ENCODE measurements at places on chromosomes 6 and 20. TPM values are rescaled to one million over a fixed set of nuclear protein-coding genes. Genes with fewer than 3 reads are reported as not detected.

- DNase-seq, result no peak
Measured at GRCh38 chr6:159715166-159715565, 12.1 kb upstream of the WTAP start.

- peak; percentile 4 for DNase-seq
Measured at GRCh38 chr20:62741701-62742491, 33.3 kb downstream of the NTSR1 start.

- no peak for DNase-seq
Measured at GRCh38 chr6:152993431-152993830, 9.1 kb downstream of the MTRF1L start.

- no peak for DNase-seq
Measured at GRCh38 chr20:10580700-10581099, 93.1 kb downstream of the JAG1 start.

SMIM28 gene
- not detected for total RNA-seq
